Iris pigment epithelial cell (primary cell): ENCODE measurements at places on chromosomes 2 and 18.

DNA sequence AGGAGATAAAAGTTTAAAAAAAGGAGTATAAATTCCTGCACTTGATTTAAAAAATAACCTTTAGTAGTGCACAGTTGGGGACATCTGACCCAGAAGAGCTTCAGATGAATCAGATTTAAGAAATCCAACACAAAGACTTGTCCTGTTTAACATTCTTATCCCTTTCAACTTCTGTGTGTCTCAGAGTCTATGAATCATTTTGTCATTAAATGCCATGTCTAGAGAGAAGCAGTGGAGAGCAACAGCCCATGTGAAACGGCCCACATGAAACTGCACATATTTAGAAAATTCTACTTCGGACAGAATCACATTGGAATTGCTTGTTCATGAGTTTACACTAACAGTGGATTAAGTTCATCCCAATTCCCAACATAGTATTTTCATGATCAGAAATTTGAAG is 278.6 kb downstream of the SLC8A1 start:
- no peak for DNase-seq

DNA sequence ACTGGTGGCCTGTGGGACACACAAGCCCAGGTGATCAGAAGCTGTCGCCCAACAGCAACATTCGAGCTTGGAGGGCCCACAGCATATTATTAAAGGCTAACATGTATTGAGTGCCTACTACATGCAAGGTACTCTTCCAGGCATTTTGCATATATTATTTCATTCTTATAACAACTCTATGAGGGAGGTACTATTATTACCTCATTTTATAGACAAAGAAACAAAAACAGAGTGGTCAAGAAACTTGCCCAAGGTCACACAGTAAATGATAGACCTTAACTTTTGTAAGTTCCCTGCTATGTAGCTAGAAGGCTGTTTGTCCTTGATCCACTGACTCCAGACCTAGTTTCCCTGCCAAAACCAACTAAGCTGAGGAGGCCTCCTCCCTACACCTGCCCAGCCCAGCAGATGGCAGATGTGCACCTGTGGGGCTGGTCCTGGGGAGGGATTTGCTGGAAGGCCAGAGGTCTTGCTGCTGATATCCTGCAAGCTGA is 35.7 kb downstream of the KANSL3 start:
- DNase-seq = no peak

GRCh38 chr2:29766191-29766590 is 155.2 kb downstream of the ALK start:
- peak; percentile 53 for DNase-seq

DNA sequence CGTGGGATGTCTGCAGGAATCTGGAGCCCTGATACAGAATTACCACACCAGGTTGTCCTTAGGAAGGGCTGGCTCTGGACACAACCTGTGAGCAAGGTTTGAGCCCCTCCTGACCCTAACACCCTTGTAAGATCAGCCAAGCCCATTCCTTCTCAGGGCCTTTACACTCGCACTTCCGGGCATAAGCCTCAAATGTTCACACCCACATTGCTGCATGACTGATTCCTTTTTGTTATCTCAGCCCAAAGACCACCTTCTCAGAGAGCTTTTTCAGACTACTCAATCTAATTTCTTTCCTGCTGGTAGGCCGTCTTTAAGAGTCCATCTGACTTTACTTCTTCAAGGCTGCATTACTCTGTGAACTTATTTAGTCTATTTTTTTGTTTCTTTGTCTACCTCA is 464.0 kb upstream of the SPRED2 start:
- no peak for DNase-seq

DNA sequence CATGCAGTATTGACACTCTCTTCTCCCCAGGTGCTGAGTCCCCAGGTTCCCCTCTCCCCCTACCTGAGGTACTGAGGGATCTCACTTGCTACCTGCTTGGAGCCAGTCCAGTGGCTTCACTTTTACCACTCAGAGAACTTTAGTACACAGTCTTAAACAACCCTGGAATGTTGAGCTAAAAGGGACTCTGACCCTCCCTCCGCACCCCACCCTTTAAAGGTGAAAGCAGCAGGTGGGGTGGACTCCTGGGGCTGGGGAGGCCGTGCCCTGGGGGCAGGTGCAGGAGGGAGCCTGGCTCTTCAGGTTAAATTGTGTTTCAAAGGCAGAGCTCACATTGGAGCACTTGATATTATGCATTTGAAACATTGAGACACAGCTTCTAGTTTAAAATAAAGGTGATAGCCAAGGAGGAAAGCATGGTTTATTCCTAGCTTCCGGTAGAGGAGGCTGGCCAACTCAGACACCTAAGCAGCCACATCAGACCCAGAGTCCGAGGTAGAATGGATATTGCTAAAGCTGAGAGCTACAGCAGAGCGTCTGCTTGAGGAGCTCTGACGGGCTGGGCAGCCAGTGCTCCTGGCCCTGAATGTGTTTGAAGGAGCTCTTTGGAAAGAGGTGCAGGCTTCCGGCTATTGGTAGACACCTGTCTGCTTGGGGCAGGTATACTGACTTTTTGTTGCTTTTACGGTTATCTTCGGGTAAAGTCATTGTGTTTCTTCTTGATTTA is 196.4 kb downstream of the AGAP1 start:
- DNase-seq = no peak

DNA sequence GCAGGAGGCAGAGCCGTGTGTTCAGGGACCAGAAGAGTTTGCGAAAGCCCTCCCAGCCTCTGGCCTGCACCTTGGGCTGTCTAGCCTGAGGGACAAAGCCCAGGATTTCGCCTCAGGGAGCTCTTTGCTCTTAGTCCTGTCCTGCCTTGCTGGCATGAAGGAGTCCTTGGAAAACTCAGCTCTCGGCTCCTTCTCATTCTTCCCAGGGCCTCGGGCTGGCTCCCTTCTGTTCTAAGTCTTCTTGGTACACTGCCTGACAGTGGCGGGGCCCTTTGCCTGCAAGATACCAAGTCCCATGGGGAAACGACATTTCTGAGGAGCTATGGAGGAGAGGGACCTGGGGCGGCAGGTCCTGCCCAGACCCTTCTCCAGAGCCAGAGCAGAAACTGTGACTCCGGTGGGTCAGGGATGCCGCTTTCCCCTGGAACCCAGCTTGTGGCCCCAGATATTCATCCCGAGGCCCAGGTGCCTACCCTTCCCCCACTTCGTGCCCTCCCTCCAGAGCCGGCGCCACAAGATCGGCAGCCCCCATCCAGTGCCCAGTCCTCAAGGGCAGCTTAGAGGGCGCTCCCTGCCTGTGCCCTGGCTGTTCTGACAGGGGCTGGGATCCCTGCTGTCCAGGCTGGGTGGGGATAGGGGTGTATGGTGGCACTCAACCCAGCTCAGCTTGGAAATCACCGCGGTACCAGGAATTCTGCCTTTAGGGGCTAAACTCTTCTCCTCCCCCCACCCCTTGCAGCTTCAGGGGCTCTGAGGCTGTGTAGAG is 5.5 kb upstream of the CYP26B1 start:
- DNase-seq = no peak

GRCh38 chr2:127085317-127085681 is 21.7 kb downstream of the BIN1 start:
- no peak for DNase-seq

DNA sequence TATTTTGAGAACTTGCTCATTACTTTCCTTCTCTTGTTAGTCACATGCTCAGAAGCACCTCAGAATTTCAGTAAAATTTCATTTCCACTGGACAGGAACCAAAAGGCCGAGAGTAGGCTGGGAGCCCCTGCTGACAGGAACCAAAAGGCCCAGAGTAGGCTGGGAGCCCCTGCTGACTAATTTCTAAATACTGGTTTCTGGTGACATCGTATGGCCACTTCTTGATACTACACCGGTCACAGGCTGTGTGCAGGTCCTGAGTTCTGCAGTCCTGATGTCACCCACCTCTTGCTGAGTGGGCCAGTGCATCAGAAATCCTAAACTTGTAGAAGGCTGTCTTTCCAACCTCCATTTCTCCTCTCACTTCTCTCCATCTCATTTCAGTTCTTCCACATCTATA is 17.7 kb upstream of the EN1 start:
- peak; percentile 55 for DNase-seq

DNA sequence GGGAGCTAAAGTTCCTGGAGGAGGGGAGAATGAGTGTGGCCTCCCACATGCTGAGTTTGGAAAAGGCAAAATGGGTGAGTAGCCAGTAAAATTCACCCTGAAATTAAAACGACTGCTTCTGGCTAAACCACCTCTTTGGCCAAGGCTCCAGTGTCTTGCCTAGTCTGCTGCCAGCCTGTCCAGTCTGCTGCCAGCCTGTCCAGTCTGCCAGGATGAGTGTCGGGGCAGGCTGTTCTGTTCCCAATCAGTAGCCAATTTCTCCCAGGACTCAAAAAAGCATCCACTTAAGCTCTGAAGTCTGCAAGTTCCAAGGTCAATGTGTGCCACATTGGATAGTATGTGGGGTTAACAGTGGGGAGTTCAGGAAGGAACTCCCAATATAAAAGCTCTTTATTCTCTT is 134.6 kb upstream of the KLHL29 start:
- no peak for DNase-seq

DNA sequence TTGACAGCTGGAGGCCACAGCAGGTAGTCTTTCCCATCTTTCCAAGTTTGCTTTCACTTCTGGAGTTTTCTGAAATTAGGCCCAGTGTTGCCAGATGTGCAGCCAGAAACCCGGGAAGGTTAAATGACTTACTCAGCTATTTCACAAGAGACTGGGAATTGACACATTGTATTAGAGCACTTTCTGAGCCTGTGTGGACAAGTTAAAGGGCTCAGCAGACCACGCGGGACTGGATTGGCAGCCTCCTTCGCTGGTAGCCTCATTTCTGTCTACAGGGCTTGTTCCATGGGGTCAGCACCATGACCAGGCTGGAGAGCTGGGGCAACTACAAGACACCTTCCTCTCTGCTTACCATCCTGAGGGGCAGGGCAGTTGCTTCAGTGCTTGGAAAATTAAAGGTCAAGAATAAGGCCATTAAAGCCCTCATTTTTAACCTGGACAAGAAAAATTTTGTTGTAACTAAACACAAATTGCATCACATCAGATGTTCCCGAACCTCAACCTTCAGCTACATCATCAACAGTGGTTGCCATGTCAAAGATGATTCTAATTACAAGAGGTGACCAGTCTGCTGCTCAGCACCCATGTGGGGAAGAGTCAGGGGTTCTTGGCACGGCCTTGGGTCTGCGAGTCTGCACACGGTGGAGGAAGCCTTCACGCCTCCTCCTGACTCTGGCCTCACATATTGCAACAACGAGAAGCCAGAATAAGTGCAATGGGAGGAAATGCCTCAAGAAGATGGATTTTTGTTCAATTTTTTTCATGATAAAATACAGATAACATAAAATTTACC is 279.5 kb upstream of the RAB6C start:
- no peak for DNase-seq

DNA sequence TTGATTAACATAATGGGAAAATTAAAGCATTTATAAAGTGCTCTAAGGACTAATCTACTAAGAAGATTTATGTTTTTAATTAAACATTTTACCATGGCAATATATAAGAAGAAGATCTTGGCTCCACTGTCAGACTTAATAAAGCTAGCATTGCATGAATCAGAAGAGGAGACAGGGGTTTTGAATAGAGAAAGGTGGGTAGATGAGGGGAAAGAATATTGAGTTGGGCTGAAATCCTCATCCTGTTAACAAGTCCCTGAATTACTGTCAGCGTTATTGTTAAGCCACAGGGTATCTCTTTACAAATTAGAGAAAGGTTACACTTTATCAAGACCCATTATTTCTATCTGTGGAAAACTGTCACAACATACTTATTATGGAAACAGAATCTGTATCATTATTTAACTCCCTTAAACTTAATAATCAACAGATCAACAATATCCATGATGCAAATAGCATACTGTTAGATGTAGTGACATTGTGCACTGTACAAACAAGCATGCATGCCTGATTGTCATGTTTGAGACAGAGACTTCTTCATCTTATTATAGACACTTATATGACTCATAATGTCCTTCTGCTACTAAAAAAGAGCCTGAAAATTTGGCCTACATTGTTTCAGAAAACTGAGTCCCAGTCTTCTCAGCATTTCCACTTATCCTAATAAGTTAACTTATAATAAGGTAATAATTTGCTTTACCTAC is 304.1 kb downstream of the NRXN1 start:
- no peak for DNase-seq

DNA sequence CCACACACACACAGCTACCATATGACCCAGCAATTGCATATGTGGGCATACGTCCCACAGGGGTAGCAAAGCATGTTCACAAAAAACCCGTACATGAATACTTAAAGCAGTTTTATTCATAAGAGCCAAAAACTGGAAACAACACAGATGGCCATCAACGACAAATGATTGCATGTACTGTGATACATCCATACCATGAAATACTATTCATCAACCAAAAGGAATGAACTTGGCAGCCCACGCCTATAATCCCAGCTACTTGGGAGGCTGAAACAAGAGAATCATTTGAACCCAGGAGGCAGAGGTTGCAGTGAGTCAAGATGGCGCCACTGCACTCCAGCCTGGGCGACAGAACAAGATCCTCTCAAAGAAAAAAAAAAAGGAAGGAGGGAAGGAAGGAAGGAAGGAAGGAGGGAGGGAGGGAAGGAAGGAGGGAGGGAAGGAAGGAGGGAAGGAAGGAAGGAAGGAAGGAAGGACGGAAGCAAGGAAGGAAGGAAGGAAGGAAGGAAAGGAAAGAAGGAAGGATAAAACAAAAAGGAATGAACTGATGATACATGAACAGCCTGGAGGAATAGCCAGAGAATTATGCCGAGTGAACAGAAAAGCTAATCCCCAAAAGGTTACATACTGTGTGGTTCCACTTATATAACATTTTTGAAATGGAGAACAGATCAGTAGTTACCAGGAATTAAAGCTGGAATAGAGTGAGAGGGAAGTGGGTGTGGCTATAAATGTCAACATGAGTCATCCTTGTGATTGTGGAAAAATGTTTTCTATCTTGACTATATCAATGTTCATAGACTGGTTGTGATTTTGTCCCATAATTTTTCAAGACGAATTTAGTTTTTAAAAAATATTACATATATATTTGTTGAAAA is 19.6 kb upstream of the YPEL5 start:
- peak; percentile 35 for DNase-seq

- DNase-seq = no peak
Measured at GRCh38 chr2:186546846-186547245, 43.0 kb upstream of the ITGAV start.

DNA sequence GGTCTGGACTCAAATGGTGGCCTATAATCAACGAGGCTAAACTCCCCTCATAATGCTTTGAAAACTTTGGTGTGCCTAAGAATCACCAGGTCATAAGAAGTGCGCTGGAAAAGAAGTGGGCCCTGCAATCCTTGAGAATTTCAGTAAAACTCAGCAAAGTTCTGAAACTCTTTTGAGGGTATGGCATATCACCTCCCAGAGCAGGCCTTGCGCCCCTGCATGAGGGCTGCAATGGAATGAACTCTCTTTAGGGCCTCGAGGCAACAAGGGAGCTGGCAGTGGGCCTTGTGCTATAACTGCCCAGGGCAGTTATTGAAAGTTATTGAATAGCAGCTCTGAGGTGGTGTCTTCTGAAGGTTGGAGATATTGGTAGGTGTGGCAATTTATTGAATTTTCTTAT is 34.5 kb upstream of the AFF3 start:
- DNase-seq = no peak

- no peak for DNase-seq
Measured at GRCh38 chr18:63137999-63138435, 181.6 kb downstream of the BCL2 start.

DNA sequence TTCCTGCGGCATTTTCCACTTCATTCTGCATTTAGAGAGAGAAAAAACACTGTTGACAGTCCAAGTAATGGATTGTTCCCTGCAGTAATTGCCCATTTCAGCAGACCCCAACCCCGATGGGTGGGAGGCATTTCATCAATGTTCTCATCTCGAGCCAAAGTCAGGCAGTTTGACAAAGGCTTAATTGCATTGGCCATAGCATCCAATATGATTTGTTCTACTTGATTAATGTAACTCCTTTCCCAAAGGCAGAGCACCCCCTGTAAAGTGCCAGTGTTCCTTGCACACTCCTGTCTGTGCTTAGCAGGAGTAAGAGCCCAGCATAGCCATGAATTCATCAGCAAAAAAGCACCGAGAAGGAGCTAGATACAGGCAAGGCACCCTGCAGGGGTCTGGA is 174.4 kb downstream of the SEPTIN10 start:
- DNase-seq = no peak
